ENCODE measurements at places on chromosomes 2 and 18.

GRCh38 chr2:234364661-234365060 is 132.2 kb downstream of the ARL4C start:
- no peak for DNase-seq

- no peak for DNase-seq
Observed at GRCh38 chr2:241356871-241357260, 781 bp downstream of the FARP2 start.

DNA sequence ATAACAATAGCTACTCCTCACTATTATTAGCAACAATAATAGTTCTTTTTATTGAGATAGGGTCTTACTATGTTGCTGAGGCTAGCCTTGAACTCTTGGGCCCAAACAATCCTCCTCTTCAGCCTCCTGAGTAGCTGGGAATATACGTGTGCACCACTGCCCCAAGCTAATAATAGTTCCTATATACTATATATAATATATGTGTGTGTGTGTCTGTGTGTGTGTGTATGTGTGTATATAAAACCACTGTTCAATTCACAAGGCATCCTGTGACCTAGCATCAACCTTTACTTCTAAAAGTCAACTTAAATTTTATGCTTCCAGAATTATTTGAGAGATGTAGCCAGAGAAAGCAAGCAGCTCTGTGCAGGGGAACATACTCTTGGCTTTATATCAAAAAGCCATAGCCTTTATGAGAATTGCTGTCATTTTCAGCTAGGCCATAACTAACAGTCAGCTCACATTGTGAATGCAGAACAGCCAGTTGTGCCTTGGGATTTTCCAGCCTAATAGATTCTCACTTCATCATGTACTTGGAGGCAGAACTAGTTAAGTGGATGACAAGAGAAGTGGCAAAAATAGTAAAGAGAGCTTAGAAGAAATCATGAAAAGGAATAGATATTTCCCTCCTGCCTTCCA is 665.5 kb downstream of the NYAP2 start:
- DNase-seq, result no peak

DNA sequence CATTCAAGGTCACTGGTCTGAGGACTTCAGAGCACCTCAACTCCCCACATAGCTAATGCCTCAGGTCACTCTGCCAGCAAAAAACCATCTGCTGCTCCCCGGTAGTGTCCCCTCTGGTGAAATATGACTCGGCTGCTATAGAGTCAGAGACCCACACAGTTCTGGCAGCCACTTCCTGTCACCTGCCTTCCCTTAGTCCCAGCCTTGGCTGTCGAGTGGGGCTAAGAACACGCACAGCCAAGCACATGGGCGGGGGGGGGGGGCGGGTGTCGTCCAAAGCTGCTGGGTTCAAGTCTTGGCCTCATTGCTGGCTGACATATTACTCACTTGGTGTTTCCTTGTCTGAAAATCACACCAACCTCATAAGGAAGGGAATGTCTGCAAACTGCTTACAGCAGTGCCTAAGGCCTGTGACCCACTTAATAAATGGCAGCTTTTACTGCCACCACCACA is 37.5 kb downstream of the POLR1A start:
- no peak for DNase-seq

- DNase-seq, result peak; percentile 11
Observed at GRCh38 chr2:12867631-12868287, 151.0 kb downstream of the TRIB2 start.

- DNase-seq, result no peak
Observed at GRCh38 chr18:32877371-32877770, 104.5 kb upstream of the KLHL14 start.

GRCh38 chr18:70382992-70383717 is 94.3 kb downstream of the SOCS6 start:
- no peak for DNase-seq

All from fibroblast of skin of right quadriceps (primary cell).